Activated T-cell treated with anti-CD3 and anti-CD28 coated beads, Interleukin-2, amount 50 U/mL, for 72 hours (primary cell): ENCODE measurements at places on chromosomes 2 and 18.

- no peak for DNase-seq
Measured at GRCh38 chr2:213500881-213501280, 216.6 kb downstream of the SPAG16 start.

DNA sequence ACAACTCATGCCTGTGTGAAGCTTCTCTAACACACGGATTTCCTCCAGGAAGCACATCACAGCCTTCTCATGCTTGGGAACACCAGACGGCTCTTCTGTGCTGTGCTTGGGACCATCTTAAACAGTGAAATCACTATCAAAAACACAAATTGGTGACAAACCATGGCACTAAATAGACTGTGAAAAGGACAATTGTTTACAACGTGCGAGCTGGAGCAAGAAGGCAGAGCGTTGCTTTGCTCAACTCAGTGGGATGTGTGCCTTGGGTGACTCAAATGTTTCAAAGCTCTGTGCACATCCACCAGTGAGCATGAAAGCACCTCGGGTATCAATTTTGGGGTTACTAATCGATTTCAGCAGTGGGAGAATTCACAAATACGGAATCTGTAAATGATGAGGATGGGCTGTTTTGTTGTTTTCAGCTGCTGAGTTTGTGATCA, 182.4 kb upstream of the ARL4C start:
- DNase-seq: no peak

DNA sequence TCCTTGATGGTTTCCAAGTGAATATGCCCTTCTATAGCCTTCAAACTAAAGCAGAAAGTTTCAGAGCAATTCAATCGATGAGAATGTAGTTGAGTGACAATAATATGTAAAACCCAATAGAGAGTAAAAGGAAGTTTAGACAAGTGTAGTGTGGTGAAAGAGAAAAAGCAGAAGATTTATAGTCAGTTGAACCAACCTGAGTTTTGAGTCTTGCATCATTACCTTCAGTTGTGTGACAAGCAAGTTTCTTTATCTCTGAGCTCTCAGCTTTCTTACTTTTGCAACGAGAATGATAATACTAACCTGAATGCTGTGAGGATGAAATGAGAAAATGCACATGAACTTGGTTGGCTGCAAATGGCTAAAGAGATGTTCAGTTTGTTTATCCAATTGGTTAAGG, 40.6 kb upstream of the TMEM247 start:
- DNase-seq: no peak

DNA sequence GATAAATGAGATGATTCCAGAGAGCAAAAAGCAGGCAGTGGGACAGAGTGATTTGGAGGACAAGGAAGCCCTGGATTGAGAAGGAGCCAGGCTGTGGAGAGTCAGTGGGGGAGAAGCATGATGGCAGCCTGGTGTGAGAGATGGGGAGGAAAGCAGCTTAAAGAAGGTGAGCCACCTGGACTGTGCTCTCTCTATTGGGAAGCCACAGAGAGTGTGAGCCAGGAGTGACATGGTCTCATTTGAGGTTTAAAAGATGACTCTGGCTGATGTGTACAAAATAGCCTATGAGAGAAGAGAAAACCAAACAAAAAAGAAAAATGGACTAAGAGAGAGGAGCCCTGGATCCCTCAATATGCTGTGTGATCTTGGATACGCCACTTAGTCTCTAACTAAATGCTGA, 12.9 kb upstream of the EPAS1 start:
- no peak for DNase-seq

GRCh38 chr18:7755753-7756475, 188.8 kb downstream of the PTPRM start:
- DNase-seq: no peak

DNA sequence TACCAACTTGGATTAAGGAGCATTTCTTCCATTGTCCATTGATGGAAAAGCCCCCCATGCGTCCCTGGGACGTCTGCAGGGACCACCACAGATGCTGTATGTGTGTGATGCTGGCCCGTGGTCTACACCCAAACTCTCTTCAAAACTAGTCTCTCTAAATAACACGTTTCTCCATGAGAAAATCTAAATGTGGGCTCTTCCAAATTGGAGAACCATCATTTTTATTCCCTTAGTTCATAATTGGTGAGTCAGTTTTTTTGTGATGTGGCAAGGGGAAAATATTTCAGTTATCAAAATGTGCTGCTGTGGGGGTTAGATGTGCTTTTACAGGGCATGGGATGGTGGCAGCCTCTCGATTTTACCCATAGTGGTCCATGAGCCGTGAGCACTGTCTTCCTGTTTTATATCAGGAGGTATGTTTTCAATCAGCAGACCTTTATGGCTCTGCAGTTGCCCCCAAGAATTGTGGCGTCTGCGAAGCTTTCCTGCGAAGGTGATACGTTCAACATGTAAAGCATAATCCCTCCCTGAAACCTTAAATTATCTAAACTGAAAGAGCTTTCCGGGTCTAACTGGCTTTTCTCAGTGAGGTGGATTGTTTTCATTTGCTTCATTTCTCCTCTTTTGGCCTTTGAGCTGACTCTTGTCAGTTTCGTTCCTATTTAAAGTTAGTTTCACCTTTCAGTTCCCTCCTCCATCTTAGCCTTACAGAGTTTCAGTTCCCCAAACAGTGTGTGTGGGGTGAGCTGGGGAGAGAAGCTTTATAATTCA, 78.4 kb downstream of the SETBP1 start:
- peak; percentile 69 for DNase-seq

- no peak for DNase-seq
Measured at GRCh38 chr18:78779996-78780718, 199.5 kb upstream of the SALL3 start.

- no peak for DNase-seq
Measured at GRCh38 chr2:234450431-234451124, 46.3 kb downstream of the ARL4C start.

GRCh38 chr2:217724471-217724870, 278.3 kb downstream of the TNS1 start:
- DNase-seq: no peak

DNA sequence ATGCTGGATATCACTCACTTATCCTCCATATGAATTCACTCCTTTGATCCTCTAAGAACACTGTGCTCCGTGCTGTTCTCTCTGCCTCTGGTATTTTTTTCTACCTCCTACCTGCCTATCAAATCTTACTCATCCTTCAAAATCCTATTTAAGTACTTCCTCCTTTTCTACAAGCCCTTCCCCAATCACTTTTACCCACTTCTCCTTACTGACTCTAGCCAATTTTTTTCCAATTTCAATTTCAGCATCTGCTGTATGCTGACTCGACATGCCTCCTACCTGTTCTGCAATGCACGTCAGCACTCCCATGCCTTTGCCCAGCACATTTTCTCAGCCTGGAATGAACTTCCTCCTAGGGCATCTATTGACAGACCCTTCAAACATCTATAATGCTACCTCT, 37.3 kb upstream of the LNPK start:
- no peak for DNase-seq

GRCh38 chr18:31252522-31252921, 65.4 kb upstream of the DSG1 start:
- no peak for DNase-seq
